Fibroblast of the aortic adventitia (primary cell): ENCODE measurements at places on chromosomes 11 and 22.

- DNase-seq = no peak
Observed at GRCh38 chr11:97938789-97939188, 1082.0 kb upstream of the CNTN5 start.

- DNase-seq = no peak
Observed at GRCh38 chr11:37595845-37596244, 997.8 kb upstream of the RAG2 start.

GRCh38 chr11:123405123-123405592 lies 24.9 kb upstream of the GRAMD1B start:
- no peak for DNase-seq

- DNase-seq = no peak
Observed at GRCh38 chr22:23205339-23206049, 25.2 kb downstream of the BCR start.

DNA sequence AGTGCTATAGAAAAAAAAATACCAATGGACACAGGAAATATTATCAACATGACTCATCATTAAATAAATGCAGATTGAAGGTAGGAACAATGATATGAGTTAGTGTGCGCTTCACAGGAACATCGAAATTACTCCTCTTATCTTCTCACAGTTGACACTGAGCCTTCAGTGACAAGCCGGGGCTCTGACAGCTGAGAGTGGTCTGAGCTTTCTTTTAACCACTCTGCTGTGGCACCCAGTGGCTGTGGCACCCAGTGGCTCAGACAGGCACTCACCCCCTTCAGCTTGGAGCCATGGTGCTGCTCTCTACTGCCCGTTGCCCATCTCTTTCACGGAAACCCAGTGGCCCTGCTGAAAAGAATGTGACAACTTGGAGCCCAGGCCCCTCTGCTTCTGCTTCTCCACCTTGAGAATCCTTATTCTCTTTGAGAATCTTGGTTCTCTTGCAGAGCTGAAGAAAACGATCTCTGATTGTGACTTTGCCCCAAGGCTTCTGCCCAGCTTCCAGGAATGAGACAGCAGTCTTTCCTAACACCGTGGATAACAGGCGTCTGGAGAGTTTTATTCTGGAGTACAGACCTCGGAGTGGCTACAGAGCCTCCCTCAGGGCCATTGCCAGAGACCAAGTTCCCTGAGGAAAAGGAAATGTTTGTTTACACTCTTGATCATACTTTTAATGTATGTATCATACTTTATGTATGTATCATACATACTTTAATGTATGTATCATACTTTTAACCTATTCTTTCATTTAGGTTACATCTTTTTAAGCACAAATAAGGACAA lies 37.1 kb upstream of the OR8B8 start:
- DNase-seq = no peak

DNA sequence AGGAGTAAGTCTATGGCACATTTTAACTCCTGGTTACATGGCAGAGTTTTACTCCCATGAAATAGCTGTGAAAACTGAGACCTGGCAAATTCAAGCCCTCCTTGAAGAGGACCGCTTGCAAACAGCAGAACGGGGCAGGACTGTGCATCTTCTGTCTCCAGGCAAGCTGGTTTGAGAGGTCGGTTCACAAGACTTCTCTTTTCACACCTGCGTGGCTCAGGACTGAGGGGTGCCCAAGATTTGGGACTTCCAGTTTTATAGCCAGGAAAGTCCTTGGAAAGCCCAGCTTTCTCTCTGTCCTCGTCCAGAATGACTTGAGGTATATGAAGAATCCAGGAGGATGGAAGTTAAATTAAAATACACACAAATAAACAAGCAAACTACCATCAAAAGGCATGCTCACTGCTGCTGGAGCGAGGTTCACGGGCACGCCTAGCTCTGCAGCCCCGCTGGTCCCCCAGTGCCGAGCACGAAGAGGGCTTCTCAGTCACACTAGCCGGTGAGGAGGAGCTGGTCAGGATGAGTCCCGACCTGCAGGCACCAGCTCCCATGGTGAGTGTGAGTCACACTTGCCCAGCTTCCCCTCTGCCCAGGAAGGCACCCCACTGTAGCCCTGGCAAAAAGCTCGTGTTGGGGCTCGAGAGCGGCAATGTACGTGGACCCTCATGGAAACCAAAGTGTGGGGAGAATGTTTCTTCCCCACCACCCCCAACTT lies 1382.4 kb downstream of the BRD1 start:
- DNase-seq = no peak

DNA sequence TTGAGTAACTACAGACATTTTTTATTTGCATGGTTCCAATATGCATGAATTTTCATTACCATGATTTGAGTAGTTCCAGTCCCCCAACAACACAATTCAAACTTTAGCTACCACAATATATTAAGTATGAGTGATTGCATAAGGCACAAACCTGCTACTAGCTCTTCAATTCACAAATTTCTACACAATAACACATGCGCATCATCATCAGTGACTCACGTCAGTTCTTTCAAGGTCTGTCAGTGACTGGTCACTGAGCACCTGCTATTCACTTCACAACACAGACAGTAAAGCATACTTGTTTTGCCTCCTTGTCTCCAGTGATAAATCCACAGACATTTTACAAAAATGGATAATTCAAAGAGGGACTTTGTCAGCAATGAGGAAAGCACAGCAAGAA lies 435.1 kb upstream of the CCDC90B start:
- no peak for DNase-seq

GRCh38 chr11:114058871-114059277 lies 637 bp upstream of the ZBTB16 start:
- no peak for DNase-seq

DNA sequence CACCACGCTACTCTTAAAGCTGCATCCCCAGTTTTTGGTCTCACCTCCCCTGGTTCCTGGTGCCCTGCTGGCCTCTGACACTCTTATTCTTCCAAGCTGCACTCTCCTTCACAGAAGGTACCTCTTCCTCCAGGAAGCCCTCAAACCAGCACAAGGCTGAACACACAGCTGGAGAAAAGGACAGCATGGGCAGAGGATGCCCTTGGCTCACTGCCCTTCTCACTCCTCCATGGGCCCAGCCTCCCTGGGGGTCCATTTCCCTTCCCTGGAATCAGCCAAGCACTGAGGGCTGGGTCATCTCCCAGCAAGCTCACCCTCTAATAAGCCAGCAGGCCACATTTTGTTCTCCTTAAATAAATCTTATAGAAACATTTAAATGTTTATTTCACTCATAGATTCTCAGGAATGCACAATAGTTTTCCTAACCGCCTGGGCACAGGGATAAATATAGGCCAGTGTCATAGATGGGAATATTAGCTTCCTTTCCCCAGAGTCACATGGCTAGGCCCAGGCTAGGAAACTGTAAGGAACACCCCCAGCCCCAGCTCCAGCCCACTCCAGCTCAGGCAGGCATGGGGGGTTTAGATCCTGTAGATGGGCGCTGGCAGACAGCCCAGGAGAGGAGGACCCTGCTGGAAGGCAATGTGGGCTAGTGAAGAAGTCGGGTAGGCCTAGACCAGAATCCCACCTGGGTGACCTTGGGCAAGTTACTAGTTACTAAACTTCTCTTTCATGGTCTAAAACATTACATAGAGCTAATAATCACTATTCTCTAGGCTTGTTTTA lies 51.5 kb downstream of the IRAG1 start:
- no peak for DNase-seq

- no peak for DNase-seq
Observed at GRCh38 chr11:122666743-122667142, 11.2 kb downstream of the UBASH3B start.

DNA sequence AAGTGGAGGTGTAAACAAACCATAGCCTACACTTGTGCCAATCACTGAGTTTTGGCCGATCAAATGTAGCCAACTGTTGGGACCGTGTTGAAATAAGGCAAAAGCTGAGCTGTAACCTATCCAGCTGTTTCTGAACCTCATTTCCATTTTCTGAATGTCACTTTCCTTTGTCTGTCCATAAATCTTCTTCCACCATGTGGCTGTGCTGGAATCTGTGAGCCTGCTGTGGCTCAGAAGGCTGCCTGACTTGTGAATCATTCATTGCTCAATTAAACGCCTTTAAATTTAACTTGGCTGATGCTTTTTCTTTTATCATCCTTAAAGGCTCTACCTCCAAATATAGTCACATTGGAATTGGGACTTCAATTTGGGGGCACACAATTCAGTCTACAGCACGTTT lies 203.1 kb upstream of the MPPED2 start:
- no peak for DNase-seq

- DNase-seq = no peak
Observed at GRCh38 chr11:111414267-111414931, 35.3 kb upstream of the POU2AF1 start.

DNA sequence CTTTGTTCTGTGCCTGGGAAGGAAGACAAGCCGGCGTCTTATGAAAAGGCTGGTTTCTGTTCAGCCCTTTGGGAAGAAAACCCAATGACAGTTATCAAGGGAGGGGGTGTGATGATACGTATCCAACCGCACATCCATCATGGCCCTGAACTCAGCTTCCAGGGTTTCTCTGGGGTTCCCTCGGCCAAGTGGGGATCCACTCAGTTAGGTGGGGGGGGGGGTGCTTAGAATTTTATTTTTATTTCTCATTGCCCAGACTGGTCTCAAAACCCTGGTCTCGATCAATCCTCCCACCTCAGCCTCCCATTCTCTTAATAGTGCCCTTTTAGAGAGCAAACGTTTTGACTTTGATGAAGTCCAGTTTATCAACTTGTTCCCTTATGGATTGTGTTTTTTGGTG lies 25.7 kb downstream of the KCNQ1 start:
- no peak for DNase-seq

- no peak for DNase-seq
Observed at GRCh38 chr11:66555416-66555815, 8.7 kb downstream of the ACTN3 start.

DNA sequence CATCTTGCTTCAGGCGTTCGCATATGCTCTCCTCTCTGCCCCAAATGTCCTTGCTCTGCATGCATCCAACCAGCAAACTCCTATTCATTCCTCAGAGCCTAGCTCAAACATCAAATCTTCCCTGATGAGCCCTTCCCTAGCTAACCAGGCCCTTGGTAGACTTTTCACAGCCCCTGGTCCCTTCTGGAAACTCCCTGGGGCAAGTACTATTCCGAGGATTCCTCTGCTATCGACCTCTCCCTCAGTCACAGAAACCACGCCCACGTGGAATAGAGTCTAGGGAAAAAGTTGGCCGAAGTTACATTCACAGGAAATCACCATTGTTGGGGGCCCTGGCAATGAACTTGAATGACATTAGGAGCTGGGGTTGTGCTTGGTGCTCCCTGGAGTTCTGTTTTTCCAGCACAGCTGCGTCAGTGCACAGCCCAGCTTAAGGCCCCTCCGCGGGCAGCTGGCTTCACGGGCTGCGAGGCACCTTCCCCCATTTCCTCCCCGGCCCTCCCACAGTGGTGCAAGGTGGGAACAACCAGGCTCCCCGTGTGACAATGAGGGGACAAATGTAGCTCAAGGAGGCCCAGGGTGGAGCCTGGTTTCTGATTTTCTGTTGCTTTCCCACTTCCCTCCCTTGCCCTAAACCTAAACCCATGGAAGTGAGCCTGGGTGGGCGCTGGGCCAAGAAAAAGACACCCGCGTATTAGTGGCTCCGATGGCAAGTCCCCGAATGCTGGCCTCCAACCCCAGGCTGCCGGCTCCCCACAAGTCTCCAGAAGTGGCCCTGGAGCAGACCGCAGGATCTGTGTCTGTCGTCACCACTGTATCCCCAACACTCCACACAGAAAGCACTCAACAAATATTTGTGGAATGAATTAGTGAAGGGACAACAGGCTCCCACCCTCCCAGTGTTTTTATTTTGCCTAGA lies 4.3 kb upstream of the ATP5MGL start:
- peak; percentile 73 for DNase-seq

DNA sequence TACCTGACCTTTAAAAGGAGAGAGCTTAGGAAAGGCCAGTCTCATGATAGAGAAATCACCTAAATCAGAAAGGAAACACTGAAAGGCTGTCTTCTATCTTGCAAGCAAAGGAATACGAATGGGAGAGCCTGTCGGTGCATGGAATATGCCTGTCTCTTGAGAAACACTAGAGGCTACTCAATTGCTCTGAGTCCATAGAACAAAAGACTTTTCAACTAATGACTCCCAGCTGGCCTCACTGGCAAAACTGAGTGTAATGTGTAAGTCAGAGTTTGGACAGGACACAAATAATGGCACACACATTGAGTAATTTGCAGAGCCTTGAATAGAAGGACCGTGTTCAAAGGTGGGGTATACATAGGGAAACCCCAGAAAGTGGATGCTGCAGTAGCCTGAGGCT lies 171.0 kb upstream of the ARHGAP20 start:
- peak; percentile 89 for DNase-seq

DNA sequence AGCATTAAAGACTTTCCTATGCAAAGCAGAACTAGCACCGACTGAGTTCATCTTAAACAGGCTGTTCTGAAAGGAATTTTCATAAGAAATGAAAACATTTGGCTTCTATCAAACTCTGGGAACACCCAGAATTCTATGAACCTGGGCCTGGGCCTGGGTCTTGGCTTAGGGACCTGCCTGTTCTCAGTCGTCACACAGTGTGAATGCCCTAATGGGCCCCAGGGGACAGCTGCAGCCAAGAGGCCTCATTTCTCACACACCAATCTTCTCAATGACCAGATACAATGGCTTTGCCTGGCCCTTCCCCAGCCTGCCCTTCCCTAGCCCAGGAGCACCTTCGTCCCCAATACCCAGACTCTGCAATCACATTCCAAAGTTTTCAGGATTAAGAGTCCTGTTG lies 234.9 kb upstream of the ARHGAP20 start:
- no peak for DNase-seq

GRCh38 chr22:42414565-42415303 lies 17.5 kb downstream of the NFAM1 start:
- DNase-seq = no peak

DNA sequence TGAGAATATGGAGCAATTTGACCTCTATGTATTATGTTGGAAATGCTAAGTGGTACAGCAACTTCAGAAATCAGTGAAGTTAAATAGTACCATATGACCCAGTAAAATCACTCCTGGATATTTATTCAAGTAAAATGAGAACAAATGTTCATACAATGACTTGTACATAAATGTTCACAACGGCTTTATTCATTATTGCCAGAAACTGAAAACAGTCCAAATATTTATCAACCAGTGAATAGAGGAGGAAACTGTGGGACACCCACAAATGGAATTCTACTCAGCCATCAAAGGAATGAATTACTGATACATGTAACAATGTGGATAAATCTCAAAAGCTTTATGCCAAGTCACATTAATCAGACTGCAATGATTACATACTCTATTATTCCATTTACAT lies 416.3 kb downstream of the AASDHPPT start:
- DNase-seq = peak; percentile 81

- no peak for DNase-seq
Observed at GRCh38 chr22:22085702-22086500, 103.3 kb upstream of the TOP3B start.

GRCh38 chr11:6637871-6638270 lies 17.7 kb downstream of the DCHS1 start:
- DNase-seq = peak; percentile 91

GRCh38 chr11:2772544-2773031 lies 72.8 kb upstream of the KCNQ1OT1 start:
- DNase-seq = no peak

- no peak for DNase-seq
Observed at GRCh38 chr11:87430821-87431220, 393.1 kb downstream of the TMEM135 start.

- no peak for DNase-seq
Observed at GRCh38 chr22:17823226-17823625, 49.0 kb upstream of the BID start.
